Cortex of kidney (tissue), 1 donor: ENCODE measurements at places on chromosomes 7 and 10.

DNA sequence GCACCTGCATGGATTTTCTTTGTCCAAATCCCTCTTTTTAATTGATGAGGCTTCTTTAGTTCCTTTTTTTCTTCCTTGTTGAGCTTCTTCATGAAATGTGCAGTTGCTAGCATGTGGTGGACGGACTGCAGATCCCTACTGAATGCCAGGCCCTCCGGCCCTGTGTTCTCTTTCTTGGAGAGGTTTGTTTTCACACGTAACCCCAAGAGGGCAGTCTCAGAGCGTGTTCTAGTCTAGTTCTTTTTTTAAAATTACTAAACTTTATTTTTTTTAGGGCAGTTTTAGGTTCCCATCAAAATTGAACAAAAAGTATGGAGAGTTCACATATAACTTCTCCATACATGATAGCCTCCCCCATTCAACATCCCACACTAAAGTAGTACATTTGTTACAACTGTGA lies 190.0 kb downstream of the CFTR start:
- no peak for DNase-seq

DNA sequence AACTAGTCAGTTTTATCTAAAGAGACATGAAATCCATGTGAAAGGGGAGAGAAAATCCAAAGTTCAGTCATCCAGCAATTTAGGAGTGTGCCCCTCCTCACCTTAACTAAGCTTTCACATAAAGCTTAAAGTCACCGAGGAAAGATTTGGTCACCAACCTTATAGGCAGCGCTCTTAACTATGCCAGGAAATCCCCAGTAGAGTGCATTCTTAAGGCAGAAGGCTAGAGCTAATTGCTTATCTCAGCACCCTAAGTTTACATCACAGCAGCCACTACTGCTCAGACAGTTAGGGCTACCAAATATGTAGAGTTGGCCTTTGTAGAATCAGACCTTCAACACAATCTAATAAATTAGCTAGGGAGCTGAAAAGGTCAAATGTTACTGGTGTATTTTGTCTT lies 47.9 kb downstream of the MTPN start:
- no peak for DNase-seq

DNA sequence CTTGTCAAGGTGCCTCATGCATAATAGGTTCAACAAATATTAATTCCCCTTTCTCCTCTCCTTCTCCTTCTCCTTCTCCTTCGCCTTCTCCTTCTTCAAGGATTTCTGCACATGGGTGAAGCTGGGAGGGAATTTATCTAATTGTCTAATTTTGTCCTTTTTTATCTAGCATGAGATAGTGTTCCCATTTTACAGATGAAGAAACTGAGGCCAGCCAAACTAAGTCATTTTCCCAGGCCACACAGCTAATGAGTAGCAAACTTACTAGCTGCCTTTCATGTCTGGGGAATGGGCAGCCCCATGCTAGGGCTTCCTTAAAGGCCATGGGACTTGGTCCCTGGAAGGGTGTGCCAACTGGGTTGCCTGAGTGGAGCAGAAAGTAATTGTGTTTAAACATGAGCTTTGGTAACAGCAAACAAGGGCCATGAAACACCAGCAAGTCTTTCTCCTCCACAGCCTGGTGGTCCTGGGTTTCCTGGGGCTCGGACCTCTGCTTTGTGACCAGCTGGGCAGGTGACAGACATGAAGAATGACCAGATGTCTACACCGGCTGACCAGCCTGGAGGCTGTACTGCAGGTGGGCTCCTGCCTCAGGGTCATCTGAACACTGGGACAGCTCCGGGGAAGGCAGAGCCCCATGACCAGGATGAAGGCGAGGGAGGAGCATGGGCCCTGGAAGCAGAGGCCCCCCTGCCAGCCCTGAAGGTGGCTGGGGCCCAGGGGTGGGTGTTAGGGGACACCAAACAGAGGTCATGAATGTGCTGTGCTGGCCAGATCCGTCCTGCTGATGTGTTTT lies 138.0 kb downstream of the PTPN20 start:
- no peak for DNase-seq

DNA sequence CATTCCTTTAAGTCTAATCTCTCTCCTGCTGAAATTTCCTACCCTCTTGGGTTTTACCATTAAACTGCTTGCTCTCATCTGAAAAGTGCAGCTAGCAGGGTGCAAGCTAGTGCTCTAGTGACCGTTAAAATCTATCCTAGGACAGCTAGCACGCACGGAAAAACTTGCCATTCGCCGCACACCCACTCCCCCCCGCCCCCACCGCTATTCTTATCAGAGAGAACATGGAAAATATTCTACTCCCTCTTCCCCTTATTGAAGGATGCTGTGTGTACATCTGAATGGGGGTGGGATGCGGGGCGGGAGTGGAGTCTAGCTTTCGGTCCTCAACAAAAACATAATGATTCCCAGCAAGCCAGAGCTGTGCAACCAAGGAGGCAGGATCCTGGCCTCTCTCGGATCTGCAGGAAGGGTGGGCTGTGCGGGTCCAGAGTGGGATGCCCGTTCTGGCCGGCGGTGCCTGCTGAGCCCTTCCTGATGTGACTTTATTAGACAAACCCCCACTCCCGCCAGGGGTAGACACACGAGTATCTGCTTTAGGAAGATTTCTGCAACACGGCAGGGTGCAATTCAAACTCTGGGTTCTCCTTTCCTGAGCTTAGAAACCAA lies 1.1 kb upstream of the ADRA2A start:
- DNase-seq, result no peak

DNA sequence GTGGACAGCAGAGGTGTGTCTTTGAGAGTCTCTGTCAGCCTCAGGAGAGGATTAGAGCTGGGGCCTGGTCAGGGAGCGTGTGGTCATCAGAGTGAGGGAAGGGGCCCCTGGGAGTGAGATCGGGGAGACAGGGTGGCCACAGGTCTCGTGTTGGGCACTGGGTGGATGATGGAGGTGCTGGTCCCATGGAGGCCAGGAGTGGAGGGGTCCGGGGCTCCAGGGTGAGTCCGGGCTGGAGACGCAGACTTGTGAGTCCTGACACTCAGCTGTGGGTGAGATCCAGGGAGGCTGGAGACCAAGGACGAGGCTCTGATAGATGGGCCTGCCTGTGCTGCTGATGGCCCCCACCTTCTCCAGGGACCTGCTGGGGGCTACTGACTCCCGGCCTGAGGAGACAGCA lies 88.6 kb downstream of the DYNC2I1 start:
- DNase-seq, result no peak

DNA sequence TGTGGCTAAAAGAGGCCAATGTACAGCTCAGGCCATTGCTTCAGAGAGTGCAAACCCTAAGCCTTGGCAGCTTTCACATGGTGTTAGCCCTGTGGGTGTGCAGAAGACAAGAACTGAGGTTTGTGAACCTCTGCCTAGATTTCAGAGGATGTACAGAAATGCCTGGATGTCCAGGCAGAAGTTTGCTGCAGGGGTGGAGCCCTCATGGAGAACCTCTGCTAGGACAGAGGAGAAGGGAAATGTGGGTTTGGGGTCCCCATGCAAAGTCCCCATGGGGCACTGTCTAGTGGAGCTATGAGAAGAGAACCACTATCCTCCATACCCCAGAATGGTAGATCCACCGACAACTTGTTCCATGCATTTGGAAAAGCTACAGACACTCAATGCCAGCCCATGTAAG lies 12.4 kb downstream of the SORCS1 start:
- no peak for DNase-seq

GRCh38 chr10:11982253-11982652 lies 60.4 kb downstream of the UPF2 start:
- DNase-seq, result no peak

DNA sequence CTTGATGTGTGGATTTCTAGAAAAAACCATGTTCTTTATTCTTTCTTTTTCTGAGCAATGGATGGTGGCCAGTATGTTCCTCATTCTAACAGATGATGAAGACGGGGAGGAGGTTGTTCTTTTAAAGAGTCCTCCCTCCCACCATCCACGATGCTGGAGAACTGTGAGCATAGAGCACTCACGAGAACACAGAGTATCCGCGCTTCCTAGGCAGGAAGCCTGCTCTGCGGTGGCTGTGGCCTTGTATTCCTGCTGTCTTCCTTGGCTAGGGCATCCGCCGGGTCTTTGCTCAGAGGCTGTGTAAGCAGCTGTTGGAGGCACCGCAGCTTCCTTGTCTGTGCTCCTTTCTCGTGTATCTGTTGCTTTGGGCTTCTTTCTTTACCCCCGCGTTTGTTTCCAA lies 214.2 kb downstream of the CCDC3 start:
- DNase-seq, result no peak

DNA sequence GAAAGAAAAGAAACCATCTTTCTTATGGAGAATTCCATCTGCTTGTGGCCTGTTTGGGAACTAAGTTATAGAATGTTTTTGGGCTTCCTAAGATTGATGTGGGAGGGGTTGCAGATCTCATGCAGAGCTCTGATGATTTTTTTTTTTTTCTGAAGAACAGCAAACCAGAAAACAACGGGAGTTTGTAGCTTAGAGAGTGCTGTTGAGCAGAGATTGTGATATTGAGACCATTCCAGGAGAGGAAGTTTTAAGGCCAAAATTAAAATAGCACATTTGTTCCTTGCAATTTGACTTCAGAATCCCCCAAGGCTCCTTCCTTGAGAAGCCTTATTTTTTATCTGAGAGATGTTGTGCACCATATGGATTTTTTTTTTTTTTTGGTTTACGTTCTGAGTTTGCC lies 159.5 kb upstream of the NRP1 start:
- no peak for DNase-seq

- no peak for DNase-seq
These were observed 68.0 kb downstream of the PTPRE start for GRCh38 chr10:127974911-127975310.

GRCh38 chr10:132301371-132302330 lies 6.1 kb downstream of the STK32C start:
- DNase-seq, result no peak

DNA sequence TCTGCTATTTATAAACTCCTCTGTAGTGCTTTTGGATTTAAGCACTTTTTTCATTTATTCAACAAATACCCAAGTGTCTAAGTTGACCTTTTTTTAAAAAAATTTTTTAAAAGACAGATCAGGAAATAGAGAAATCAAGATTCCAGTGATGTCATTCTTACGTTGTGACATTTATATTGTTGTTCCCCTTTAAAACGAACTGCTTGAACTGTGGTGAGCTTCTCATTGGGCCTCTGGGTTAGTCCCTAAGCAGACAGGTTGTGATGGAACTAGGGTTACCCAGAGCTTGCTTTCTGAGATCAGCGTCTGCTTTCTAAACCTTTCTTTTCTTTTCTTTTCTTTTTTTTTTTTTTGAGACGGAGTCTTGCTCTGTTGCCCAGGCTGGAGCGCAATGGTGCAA lies 22.4 kb downstream of the GATA3 start:
- no peak for DNase-seq

GRCh38 chr7:90326500-90326899 lies 5.4 kb upstream of the FAM237B start:
- DNase-seq, result no peak

DNA sequence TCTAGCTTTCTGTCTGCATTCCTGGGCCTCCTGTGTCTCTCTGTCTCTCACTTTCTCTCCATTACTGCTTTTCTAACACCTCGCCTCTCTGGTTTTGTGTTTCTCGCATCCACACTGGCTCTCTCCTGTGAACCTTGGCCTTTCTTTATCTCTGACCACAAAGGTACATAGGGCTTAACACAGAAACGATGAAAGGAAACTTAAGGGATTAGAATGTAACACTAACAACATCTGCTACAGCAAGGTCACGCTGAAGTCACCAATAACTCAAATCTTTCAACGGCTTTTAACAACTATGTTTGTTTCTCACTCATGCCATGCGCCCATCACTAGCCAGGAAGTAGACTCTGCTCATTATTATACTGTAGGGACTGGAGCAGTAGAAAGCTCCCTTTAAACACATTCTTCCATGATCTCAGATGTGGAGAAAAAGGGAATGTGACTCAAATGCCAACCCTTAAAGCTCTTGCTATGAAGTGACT lies 9.3 kb upstream of the OR6V1 start:
- DNase-seq, result no peak

GRCh38 chr10:122112021-122112616 lies 123.2 kb downstream of the TACC2 start:
- DNase-seq, result no peak
